AG09319 (cell line): ENCODE measurements at places on chromosomes 4 and X.

DNA sequence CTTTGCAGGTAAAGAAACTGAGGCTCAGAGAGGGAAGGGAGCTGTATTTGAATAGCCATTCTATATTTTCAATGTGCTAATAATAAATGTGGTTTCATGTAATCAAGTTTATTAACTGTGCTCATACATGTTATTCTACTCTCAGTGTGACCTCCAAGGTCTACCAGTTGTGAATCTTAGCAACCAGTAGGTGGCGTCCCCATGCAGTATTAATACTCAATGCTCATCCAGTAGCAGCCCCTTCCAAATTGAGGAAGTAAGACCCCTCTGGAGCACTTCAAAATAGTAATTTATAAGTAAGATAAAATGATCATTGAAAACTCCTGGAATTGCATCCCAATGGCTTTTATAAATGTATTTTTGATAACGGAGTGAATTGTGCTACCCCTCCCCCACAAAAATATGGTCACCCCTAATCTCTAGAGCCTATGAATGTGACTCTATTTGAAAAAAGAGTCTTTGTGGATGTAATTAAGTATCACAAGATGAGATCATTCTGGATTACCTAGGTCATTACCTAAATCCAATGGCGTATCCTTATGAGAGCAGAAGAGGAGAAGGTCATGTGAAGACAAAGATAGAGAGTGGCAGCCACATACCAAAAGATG lies 20.4 kb upstream of the SEPSECS start:
- DNase-seq: no peak

GRCh38 chrX:152024710-152025109 lies 50.2 kb upstream of the GABRE start:
- no peak for DNase-seq

GRCh38 chrX:120604361-120604782 lies 471 bp downstream of the MCTS1 start:
- DNase-seq: no peak

- DNase-seq: no peak
Measured at GRCh38 chrX:112678831-112679230, 907 bp downstream of the LHFPL1 start.

DNA sequence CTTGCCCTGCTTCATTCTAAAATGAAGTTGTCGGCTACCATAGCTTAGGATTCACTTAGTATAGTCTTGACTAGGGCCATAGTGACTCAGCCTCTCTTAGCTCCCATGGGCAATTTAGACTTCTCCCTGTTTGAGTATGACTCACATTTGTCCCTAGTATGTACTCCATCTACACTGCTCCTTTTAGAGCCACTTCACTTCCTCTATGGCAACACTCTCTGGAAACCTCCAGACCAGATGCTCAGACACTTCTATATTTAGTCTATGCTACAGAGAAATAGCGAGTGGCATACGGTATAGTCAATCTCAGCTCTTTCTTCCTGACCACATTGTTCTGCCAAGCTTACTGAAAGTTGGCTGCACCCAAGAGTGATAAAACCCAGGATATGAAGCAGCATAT lies 11.2 kb downstream of the MEPE start:
- DNase-seq: no peak

GRCh38 chr4:1207603-1208265 lies 35.4 kb upstream of the SPON2 start:
- peak; percentile 58 for DNase-seq

DNA sequence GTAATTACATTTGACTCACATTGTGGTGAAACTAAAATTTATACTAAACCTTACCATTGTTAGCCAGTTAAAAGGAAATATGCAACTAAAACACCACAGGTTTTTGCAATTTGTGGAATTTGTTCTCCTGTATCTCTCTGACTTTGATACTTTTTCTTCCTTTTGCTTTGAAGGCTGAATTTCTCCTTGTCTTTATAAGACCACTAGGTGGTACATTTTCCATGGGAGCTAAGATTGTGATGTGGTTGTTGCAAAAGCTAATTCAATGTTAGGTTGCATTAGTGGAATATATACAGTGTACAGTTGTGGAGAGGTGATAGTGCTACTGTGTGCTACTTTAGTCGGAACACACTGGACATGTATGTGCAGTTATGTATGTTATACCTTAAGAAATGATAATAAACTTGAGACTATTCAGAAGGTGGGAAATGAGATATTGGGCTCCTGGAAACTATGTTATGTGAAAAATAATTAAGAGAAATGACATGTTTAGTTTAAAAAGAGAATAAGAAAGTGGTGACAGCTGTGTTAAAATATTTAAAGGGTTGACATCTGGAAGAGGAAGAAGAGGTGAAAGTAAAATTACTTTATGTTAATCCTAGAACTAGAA lies 70.3 kb downstream of the ARL9 start:
- DNase-seq: peak; percentile 3

GRCh38 chr4:155011163-155011780 lies 197.2 kb upstream of the NPY2R start:
- DNase-seq: no peak

GRCh38 chrX:41956027-41956426 lies 32.7 kb upstream of the CASK start:
- no peak for DNase-seq

GRCh38 chr4:78167510-78167909 lies 110.4 kb downstream of the FRAS1 start:
- no peak for DNase-seq

DNA sequence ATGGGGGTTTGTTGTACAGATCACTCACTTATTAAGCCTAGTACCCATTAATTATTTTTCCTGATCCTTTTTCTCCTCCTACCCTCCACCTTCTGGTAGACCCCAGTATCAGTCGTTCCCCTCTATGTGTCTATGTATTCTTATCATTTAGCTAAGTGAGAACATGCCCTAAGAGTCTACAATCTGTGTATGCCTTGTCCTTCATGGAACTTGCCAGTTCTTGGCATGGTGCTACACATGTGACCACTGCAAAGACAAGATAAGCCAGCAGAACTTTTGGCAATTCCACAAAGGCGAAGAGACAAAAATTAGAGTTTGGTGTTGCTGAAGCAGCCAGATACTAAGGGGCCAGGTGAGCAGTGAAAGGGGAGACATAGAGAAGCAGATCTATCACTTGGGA lies 101.3 kb downstream of the CORIN start:
- DNase-seq: no peak

DNA sequence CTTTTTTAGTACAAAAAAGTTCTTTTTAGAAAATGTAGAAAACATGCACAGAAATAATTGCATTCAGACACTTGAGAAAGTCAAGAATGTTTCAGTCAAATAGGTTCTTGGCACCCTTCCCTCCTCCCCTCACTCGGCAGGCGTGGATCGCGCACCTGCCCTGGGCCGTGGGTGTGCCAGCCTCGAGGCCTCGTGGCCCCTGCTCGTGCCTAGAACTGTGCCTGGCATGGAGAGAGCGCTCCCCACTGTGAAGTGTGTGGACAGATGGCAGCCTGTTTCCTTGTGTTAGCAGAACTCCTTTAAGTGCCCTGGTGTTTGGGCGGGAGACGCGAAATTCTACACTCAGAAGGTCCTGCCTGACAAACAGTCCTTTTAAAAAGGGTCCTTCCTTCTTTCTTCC lies 14.7 kb downstream of the RGS12 start:
- no peak for DNase-seq

GRCh38 chrX:109399831-109400230 lies 82.1 kb downstream of the GUCY2F start:
- DNase-seq: no peak

GRCh38 chr4:121784975-121785374 lies 16.1 kb upstream of the EXOSC9 start:
- DNase-seq: peak; percentile 77

- DNase-seq: no peak
Measured at GRCh38 chr4:168643796-168644159, 146.9 kb downstream of the PALLD start.

- DNase-seq: no peak
Measured at GRCh38 chr4:8683462-8683861, 90.9 kb downstream of the CPZ start.

DNA sequence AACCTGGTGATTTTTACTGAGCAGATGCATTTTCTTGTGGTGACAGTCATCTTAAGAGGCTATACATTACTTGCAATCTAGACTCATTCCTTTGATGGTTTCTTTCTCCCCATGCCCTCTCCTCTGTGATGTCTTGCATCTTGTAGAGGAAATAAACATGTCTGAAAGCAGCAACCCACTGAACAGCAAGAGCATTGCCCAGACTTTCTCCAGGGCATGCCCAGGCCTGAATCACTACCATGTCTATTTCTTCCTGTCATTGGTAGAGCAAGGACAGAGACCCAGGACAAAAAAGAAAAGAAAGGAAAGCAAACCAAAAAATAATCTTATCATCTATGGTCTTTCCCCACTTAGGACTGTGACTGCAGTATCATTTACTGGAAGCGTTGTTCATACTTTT lies 326.1 kb downstream of the HNRNPD start:
- no peak for DNase-seq

DNA sequence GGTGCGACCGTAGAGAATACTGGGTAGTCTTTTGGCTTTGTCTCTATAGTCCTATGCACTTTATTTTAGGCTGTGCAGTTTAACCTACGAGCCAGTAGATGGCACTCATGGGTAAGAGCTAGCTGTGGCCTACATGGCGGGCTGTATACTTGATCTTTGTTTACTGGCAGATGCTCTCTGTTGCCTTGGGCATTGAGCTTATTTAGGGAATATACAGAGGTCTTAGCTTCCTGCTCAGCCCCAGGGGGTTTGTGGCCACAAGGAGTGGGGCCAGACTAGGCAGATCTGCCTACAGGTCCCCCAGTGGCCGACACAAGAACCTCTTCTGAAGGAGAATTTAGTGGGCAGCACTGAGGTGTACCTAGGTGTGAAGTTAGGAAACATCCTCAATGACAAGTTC lies 227.6 kb upstream of the HDX start:
- DNase-seq: peak; percentile 3

- DNase-seq: no peak
Measured at GRCh38 chr4:54586320-54586955, 71.3 kb upstream of the KIT start.

GRCh38 chrX:121832446-121832845 lies 785.0 kb downstream of the GLUD2 start:
- no peak for DNase-seq
